T-helper 2 cell (primary cell): ENCODE measurements at places on chromosomes 2 and 18.

DNA sequence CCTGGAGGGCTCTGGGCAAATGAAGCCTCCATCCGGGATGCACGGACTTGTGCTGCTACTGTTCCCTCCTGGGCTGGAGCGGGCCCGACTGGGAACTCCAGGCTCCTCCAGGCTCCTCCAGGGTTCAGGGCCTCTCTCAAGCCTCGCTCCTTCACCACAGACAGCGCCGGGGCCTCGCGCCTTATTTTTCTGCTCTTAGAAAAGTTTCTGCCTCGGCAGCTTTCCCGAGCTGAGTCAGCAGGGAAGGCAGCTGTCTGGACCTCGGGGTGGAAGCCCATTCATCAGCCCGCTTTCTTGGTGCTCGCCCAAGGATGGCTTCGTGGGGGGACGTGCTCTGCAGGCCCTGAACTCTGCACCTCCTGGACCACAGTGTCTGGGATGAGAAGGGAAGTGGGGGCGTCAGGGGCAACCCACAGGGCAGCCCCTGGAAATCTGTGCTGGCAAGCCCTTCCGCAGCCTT lies 12.9 kb upstream of the TEX51 start:
- no peak for DNase-seq

GRCh38 chr2:63326473-63326872 lies 261.8 kb downstream of the WDPCP start:
- no peak for DNase-seq

DNA sequence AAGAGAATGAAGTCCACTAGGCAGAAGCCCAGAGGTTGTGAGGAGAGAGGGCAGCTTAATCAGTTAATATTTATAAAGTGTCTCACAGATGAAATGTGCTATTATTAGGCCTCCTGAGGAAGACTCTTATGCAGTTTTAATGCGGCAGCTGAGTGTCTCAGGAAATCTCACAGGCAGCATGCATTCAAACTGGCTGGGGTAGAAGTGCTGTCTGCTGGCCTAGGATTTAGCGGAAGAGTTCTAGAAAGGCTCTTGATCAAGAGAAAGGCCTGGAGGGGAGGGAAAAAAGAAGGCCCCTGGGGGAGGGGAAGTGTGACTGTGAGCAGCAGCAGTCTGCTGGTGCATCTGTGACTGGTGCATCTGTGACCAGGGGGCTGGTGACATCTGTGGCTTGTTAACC lies 133.0 kb downstream of the FSHR start:
- no peak for DNase-seq

DNA sequence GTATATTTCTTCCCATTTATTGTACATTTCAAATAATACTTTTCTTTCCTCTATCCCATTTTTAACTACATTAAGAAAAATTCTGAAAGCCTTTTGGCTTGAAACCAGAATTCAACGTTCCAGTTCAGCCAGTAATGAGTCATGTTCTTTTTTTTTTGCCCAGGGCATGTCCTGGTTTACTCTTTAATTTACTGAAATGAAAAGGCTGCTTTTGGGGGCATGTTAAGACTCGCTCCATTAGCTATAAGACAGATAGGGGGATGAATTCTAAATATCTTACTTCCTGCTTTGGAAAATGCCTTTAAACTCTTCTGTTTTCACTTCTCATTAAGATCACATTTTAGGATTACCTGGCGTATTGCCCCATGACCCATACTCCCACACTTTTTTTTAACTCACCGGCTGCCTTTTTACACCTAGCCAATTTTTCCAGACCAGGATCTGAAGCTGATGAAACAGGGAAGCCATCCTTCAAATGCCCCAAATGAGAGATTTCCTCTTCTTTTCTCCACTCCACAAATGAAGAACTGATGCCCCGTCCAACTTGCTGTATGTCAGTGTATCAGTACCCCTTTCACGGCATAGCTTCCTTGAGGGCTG lies 585 bp downstream of the ABCA12 start:
- no peak for DNase-seq

DNA sequence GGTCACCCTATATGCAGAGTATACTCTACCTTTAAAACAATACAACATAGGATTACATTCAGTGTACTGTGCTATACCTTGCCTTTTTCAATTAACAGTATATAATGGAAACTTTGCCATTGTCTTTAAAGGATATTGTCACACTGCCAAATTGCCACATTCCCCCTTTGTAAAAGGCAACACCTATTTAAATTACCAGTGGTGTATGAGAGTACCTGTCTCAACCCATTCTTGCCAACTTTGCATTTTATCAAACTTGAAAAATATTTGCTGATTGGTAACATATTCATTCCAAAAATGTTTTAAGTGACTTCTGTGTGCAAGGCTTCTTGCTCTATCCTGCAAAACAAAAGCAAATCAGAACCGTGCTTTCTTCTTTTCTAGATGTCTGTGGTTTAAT lies 92.9 kb downstream of the FMNL2 start:
- DNase-seq, result no peak

GRCh38 chr2:189406586-189407233 lies 34.6 kb upstream of the WDR75 start:
- DNase-seq, result no peak

GRCh38 chr2:128250229-128251025 lies 68.2 kb downstream of the HS6ST1 start:
- no peak for DNase-seq

DNA sequence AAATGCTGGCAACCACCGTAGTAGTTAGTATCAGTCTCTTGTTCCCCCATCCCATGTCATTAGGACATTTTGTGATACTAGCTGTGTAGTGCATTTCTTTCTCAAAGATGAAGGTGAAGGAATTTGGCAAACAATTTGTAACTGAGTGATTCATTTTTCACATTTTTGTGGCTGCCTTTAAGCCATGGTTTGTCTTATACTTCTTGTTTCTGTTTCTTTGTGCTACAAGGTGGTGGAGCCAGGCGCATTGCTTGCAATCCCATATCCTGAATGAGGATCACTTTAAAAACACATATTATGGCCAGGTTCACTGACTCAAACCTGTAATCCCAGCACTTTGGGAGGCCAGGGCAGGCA lies 40.6 kb downstream of the GPD2 start:
- DNase-seq, result no peak

GRCh38 chr2:166394245-166394644 lies 18.5 kb upstream of the SCN9A start:
- no peak for DNase-seq

GRCh38 chr18:79975985-79976680 lies 11.7 kb downstream of the HSBP1L1 start:
- DNase-seq, result no peak

DNA sequence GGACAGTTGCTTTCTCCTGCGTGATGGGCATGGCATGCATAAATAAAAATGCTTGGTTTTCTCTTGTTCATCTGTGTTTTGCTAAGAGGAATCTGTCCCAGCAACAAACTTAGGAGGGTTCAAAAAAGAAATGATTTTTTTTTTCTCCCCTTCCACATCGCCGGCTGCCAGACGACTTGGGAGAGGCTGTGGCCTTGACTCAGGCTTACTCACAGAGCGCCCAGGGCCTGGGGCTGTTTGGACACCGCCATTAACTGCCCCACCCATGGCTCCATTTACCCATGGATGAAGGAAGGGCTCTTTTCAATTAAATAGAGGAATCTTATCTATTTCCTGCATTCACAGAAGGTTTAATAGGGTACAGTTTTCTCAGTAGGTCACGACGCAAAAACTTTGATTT lies 22.3 kb upstream of the SERPINB5 start:
- no peak for DNase-seq

DNA sequence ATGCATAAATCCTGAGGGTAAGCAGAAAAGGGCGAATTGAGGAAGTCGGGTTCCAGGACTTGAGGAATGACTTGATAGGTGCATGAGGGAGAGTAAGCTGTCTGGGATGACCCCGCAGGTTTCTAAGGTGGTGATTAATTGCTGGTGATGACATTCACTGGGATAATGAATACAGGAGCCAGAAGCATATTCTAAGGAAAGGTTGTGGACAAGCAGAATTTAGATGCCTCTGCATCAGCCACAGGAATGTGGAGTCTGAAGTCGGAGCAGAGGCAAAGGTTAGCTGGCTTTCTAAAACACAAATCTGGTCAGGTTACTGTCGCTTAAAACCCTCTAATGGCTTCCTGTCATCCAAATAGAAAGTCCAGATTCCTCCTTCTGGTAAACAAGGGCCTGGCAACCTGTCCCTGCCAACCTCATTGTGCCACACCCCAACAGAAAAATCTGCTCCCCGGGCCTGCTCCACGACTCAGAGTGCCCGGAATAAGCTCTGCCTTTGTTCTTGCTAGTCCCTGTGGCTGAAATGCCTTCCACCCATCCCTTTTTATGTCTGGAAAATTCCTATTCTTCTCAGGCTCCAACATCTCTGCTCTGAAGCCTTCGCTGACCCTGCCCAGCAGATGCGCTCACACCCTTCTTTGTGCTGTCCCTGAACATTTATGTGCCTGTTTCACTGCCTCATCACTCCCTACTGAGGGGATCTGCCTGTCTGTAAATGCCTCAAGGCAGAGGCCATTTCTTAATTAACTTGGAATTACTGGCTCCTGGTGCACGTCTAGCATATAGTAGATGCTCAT lies 11.3 kb upstream of the TMEM214 start:
- no peak for DNase-seq

DNA sequence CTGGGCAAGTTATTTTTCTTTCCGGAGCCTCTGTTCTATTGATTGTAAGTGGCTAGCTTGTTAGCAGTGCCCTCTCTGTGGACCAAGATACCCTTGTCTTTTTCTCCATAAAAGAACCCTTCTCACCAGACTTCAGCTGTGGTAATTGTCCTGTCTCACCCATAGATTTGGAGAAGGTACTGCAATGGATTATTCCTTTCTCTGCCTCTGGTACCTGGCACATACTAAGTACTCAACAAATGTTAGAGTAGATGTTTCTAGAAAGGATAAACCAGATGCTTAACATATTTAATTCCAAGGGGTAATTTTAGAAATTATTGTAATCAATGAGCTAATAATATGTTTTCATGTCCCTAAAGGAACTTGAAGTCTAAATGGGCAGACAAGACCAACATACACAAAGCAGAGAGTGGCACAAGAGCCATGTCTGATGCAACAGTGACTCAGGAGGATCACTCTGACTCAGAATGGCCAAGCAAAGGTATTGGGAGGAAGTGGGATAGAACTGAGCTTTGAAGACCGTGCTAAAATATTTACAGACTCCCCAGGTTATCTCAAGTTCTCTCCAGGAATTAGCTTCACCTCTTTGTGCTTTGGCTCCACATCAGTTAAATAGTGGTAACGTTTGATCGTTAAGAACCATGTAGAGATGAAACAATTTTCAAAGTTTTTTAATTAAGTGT lies 129.7 kb upstream of the OSR1 start:
- no peak for DNase-seq

GRCh38 chr2:38248255-38248654 lies 128.8 kb downstream of the ATL2 start:
- no peak for DNase-seq

DNA sequence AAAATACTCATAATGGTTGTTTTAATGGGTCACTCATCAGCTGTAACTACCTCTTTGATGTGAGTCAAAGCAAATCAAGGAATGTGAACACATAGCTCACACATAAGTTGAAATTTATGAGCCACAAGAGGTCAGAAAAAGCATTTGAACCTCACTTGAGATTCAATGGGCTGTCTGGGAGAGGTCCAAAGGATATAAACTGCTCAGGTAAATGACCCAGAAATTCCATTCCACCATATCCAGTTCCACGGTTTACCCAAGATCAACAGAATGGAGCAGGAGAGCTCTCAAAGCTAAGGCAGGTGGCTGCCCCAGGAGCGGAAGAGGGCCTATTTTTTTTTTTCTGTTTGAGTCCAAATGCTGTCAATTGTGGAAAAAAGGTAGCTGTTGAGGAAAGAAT lies 464.1 kb downstream of the TNS1 start:
- no peak for DNase-seq

DNA sequence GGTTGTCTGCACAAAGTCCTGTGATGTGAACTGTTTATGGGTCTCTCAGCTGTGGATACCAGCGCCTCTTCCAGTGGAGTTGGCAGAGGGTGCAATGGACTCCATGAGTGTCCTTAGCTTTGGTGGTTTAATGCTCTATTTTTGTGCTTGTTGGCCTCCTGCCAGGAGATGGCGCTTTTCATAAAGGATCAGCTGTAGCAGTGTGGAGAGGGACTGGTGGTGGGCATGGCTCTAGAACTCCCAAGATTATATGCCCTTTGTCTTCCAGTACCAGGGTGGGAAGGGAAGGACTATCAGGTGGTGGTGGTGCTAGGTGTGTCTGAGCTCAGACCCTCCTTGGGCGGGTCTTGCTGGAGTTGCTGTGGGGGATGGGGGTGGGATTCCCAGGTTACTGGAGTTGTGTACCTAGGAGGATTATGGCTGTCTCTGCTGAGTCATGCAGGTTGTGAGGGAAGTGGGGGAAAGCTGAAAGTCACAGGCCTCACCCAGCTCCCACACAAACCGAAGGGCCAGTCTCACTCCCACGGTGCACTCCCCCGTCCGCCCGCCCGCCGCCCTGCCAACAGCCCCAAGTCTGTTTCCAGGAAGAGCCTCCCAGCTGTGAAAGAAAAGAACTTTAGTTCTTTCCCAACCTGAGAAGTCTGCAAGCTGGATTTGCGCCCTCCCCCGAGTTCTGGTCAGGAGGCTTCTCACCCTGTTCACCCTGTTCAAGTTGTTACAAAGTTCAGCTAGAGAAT lies 108.1 kb downstream of the MARCO start:
- DNase-seq, result no peak

DNA sequence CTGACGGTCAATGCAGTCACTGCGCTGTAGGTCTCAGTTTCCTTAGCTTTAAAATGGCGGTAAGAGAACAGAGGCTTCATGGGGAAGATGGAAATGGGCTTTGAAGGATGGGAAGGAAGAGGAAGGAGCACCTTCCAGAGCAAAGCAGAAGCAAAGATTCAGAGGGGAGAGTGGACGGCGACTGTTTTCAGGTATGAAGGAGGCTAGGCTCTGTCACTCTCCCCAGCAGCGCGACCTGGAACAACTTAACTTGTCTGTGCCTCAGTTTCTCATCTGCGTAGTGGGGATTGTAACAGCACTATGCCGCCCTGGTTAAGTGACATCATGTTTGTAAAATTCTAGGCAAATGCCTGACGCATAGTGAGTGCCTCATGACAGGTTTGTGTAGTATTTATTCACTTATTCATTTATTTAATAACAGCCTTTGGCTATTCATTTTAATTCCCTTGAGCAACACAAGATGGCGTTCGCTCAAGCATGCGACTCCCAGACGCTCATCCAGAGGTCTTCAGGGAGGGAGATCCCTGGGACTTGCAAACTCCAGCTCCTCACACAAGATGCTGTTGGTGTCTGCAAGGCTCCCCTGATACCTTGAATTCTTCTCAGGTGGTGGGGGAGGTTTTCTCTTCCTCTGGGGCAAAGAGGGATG lies 336.3 kb downstream of the DYSF start:
- DNase-seq, result no peak

GRCh38 chr2:175631245-175631623 lies 370.8 kb downstream of the LNPK start:
- DNase-seq, result no peak
